ENCODE measurements at places on chromosomes 16 and 17.

GRCh38 chr17:8141045-8141444, 11.2 kb downstream of the PER1 start:
- no peak for DNase-seq

DNA sequence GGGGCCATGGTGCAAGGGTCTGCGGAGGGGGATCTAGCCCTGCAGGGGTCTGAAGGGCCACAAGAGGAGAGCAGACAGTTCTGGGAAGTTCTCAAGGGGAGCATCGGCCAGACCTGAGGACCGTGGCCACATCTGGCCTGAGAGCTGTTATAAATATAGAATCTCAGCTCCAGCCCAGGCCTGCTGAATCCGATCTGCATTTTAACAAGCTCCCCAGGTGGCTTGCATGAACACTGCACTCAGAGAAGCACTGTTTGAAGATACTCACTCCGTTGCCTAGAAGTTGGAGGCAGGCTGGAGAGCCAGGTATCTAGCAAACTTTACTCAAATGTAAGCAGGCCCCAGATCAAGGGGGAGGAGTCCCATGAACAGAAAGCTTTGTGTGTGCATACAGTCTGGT, 61.3 kb downstream of the NKD1 start:
- DNase-seq, result no peak

- no peak for DNase-seq
These were observed 35.0 kb downstream of the BCAS3 start for GRCh38 chr17:60712675-60713074.

- DNase-seq, result no peak
These were observed 27.5 kb upstream of the HELZ start for GRCh38 chr17:67272312-67273047.

- no peak for DNase-seq
These were observed 105.5 kb downstream of the SPAG9 start for GRCh38 chr17:51015145-51015558.

GRCh38 chr17:47300718-47301117, 23.0 kb upstream of the EFCAB13 start:
- DNase-seq, result no peak
